ENCODE measurements at places on chromosomes 3 and 15.

DNA sequence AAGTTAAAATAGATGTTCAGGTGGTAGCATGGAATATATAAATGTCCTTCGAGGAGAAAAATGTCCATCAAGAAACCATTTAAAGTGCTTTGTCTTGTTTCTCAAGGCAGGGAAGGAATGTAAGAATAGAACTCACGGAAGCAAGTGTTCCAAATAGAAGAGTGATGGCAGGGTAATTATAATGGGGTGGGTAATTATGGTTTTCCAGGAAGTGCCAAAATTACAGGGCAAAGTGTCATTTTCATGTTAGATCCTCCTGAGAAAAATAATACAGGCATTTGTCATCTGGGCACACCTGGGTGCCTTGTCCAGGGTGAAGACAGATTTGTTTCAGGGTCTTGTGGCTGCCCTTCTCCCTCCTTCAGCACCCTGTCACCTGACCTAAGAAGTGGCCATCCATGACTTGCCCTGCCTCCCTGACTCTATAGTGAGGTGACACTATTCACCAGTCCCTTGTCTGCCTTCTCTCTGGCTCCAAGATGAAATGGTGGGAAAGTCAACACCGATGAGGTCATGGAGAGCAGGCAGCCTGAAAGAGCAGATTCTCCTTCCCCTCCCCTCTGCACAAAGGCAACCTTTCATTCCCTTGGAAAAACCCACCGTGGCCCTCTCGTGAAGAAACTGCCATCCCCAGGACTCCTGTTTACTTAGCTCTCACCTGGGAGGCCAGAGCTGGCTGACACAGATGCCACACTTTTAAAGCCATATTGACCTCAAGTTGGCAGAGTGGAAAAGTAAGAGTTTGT lies 45.1 kb upstream of the AMOTL2 start:
- no peak for DNase-seq

DNA sequence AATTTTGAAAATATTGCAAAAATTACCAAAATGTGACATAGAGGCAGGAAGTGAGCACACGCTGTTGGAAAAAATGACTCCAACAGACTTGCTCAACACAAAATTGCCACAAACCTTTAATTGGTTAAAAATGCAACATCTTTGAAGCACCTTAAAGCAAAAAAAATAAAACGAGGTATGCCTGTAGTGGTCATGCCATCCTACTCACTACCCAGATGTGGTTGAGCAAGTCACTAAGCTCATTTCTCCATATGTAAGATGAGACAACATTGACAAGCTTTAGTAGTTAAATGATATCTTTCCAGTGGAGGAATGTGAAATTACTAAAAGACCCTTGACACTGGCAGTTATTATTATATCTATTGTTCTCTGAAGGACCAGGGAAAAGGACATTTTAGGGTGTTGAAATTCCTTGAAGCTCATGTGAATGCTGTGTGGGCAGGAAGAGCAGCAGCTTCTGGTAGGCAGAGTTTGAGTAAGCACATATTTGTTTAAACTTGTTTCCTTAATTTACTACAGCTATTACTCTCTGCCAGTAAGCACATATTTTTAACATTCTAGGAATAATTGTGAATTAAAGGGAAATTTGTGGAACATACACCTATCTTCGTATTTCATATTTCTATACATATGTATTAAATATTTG lies 131.6 kb upstream of the P2RY1 start:
- DNase-seq: no peak

GRCh38 chr15:70265466-70265978 lies 167.8 kb upstream of the TLE3 start:
- no peak for DNase-seq

DNA sequence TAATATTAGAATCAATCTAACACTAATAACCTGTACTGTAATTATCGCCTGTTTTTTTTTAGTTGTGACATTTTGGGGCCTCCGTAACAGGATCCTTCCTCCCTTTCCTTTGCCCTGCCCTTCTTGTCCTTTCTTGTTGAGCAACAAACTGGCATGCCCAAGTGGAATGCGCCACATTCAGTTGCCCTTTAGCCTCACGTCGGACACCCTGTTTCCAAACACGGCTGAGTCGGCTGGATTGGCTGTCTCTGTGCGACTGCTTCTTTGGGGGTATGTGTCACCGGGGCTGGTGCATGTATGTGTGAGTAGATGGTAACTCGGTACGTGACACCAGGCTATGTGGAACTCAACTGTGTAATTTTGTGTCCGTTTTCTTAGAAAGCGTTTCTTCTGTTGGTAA lies 24.1 kb downstream of the TRAK1 start:
- no peak for DNase-seq

- DNase-seq: no peak
Observed at GRCh38 chr15:35181538-35181937, 96.4 kb upstream of the NANOGP8 start.

DNA sequence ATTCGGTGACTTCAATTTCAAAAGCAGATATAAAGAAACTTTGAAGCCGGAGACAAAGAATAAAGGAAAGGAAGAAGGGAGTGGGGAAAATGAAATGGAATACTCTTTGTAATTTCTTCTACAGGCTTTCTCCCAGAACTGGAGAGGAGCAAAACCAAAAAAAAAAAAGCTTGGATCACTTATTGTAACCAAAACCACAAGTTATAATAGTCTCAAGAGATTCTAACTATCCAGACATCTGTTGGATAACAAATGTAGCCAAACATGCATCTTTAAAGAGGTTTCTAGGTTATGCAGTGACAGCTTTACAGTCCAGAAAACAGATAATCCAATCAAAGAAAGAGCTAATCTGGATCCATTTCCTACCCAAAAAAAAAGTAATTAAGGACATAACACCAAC lies 36.2 kb downstream of the VGLL3 start:
- DNase-seq: no peak

DNA sequence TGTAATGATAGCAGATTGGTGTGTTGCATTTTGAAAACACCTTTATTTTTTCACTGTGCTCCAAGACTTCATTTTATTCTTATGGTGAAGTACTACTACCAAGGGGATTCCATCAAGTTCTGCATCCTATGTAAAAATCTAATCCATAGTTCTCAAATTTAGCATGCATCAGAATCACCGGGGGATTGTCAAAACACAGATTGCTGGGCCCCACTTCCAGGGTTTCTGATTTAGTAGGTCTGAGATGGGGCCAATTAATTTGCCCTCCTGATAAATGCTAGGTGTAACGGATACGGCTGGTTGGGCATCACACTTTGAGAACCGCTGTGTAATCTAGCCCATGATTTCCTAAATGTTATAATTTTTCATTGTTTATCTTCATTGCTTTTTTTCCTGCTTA lies 692 bp downstream of the ZWILCH start:
- no peak for DNase-seq
